ENCODE measurements at places on chromosomes 1 and 21.

- DNase-seq = no peak
Measured at GRCh38 chr1:172145656-172146055, 274.8 kb upstream of the C1orf105 start.

GRCh38 chr1:199273837-199274379 lies 635.1 kb downstream of the PTPRC start:
- peak; percentile 63 for DNase-seq

- no peak for DNase-seq
Measured at GRCh38 chr1:243962541-243962940, 88.5 kb upstream of the ZBTB18 start.

GRCh38 chr1:241356519-241357365 lies at the start of gene RGS7:
Gene RGS7 (minus strand): TSS chr1:241357205.
- peak; percentile 80 for DNase-seq

DNA sequence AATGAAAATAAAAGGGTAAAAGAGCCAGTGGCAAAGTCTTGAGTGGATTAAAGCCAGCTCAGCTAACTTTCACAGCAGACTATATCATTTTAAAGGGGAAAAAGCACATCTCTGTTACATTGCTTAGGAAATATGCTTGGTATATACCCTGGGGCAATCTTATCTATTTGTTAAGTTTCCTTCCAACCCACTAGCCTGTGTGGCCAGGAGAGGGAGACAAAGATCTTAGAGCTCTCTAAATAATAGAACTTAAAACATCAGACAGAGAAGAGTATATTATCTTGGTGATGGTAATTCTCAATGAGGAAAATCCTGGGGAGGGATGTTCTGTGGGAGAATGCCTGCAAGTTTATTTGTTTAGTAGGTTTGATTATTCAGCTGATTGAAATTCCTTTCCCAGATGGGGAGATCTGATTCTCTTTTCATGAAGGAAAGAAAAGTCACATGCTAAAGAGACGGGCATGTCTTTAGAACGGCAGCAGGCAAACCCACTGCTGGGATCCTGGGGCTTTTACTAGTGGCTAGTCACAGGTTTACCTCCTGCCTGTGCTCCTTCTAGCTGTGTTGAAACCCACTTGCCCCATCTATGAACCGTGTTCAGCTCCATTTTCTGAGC lies 3.6 kb downstream of the KCNE2 start:
- peak; percentile 91 for DNase-seq

DNA sequence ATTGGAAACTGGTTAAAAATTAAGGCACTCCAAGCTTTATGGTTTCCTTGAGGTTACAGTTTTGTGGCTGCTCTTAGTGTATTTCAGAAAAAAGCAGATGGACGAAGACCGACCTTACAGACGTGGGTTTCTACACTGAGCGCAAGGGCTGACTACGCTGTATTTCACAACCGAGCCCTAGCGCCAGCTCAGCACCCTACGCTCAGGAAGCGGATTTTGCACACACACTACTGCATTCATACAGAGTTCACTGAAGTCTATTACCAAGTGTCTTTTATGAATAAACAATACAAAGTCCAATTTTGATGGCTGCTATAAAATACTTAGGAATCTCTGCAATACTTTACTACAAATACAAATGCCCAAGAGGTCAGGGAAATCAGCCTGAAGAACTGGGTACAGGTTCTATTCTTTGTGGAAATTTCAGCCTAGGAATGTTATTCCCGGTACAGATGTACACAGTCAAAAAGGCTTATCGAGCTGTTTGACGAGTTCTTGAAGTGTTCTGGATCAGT lies 23.8 kb downstream of the PTTG1IP start:
- DNase-seq = no peak

DNA sequence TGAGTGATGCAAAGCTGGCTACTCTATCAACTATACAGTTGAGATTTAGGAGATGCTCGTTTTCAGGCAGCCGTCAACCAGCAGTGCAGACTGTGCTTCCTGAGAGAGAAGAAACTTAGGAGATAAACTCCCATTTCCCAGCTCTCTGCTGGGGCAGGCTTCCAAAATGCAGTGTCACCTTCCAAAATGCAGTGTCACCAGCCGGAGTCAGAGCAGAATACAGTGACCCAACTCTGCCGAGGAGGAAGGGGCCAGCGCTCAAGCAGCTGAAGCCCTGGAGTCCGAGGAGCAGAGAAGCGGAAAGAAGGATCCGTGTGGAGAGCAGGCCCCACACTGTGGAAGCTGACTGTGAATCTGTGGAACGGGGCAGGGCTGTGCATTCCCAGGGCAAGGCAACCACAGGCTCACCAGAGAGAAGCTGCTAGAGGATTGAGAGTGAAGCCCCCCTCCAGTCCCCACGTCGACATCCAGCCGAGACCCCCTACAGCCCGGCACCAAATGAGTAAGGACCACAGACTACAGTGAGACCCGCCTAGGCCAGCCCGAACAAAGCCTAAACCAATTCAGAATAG lies 703 bp upstream of the KRTAP12-1 start:
- DNase-seq = no peak

GRCh38 chr21:17492415-17493168 lies 20.3 kb upstream of the CXADR start:
- DNase-seq = no peak

GRCh38 chr1:156705321-156705917 lies at the start of gene CRABP2:
Gene CRABP2 (minus strand): TSS chr1:156705583. CDS start chr1:156705446, 137 bp downstream.
- DNase-seq = no peak

DNA sequence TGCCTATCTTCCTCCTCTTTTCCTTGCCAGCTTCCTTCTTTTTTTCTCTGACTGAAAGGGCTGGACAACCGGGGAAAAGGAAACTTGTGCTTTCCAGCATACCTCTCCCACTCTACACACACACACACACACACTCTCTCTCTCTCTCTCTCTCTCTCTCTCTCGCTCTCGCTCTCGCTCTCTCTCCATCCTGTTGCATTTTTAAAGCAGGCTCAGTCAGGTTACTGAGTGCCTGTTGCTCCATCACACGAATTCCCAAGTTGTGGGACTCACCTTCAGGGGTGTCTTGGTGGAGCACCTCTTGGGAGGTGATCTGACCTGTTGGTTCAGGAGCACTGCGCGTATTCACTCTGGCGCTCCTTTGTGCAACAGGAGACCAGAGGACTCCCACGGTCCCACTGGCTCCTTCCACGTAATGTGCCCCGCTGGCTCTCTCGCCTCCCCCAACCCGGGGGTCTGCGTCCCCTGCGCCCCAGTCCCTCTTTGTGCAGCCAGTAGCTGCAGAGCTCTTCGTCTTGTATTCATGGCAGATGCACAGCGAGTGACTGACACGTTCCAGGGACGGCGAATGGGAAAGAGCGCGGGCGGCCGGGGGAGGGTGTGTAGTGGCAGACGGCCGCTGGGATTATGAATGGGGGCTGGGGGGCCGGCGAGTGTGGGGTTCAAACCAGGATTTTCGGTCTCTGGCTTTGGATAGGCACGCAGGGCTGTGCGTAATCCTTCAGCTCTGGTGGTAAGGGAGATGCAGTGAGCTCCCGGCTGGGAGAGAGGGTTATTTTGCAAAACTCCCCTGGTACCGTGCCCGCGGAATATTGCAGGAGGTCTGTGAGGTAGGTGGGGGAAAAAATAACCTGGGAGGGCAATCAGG lies 660 bp upstream of the PDE4B start:
- DNase-seq = peak; percentile 47

GRCh38 chr1:199308349-199308846 lies 669.6 kb downstream of the PTPRC start:
- no peak for DNase-seq

GRCh38 chr1:155455588-155456195 lies 106.9 kb downstream of the ASH1L start:
- no peak for DNase-seq

DNA sequence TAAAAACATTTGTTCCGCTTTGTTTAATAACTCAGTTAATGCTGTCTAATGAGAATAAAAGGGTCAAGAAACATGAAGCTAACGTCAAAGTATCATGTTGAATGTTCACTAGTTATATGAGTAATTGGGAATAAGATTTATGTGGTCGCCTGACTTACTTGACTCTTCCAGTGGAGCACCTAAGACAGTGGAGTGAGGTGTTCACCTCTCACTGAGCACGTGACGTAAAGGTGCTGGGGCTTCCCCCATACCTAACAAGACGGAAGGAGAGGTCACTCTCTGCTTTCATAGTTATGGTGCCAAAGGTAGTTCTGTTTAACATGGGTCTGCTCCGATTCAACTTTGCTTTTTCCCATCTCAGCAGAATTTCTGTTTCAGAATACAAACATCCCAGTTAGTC lies 686 bp downstream of the KMO start:
- no peak for DNase-seq
